ENCODE measurements at places on chromosomes 1 and 21.

- no peak for DNase-seq
These were observed 248.2 kb downstream of the MATN1 start for GRCh38 chr1:30475201-30475600.

DNA sequence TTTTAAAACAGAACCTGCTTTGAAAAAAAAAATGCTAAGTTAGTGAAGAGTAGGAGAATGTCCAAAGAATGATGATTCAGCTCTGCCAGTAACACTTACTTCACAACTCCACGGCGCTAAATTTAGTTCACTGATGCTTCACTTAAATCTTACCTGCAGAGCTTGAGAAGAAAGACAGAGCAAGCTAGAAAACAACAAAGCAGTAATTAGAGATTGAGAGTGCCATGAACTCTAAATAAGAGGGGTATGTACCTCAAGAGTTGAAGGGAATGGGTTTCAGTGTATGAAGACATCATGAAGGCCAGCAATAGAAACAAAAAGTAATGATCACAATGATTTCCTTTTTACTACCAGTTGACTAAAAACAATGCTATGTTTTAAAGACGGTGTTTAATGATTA, 32.8 kb downstream of the EPRS1 start:
- DNase-seq, result peak; percentile 9

DNA sequence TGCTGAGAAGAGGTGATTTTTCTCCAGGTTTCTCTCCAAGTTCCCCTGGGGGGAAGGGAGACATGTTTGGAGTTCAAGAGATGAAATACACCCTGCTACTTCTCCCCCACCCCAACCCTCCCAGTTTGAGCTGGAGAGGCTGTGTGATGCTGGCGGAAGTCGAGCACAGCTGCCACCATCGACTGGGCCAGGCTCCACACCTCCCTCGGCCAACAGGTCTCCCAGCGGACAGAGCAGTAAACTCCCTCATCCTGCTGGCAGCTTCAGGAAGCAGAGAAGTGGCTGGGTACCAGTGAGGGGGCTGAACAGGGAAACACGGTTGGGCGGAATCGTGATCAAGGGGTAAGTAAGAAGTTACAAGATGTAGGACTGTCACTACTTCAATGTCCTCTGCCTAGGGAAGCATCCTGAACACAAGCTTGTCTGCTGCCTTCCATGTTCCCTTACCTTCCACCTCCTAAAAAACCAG, 6.6 kb upstream of the NHLH1 start:
- DNase-seq, result no peak

DNA sequence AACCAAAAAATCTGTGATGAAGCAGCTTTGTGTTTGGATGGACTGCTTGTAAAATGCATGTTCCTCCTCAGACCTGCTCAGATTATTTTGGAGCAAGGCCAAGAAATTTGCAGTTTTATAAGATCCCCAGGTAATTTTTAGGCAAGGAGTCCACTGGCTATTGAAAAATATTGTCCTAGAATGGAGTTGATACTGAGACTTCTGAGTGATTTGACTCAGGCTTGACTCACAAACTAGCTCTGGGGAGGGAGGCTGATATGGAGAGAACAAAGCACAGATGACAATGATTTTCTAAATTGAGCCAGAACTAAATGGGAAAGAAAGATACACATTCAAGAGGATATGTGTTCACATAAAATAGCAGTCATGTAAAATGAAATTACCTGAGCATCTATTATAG, 36.7 kb downstream of the AGL start:
- no peak for DNase-seq

- no peak for DNase-seq
These were observed 26.4 kb downstream of the LRRC8D start for GRCh38 chr1:89847191-89847729.

DNA sequence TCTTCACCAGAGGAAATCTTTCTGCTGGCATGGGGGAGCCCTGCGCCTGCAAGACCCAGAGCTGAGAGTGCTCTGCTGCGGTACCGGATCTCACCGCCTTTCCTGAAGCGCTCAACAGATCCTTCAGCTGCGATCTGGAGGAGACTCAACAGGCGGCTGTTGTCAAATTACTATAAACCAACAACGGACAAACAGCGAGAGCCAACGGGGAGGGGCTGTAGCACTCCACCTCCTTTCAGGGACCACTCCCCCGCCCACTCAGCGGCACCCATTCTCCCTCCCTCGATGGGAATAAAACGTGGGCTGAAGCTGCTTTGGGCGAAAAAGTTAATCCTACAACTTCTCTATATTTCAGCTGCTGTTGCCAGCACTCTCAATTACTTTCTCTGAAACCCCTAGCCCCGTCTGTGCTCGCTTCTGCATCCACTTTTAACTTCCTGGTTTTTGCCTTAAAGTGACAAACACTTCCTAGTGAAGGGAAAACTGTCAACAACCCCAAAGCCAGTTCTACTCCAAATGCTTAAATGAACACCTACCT, at the start of gene FMO5:
FMO5 (minus strand) TSS at position 147 of the 538 bp plus-strand sequence. CDS start 310 bp downstream, outside the sequence.
- DNase-seq, result peak; percentile 59

DNA sequence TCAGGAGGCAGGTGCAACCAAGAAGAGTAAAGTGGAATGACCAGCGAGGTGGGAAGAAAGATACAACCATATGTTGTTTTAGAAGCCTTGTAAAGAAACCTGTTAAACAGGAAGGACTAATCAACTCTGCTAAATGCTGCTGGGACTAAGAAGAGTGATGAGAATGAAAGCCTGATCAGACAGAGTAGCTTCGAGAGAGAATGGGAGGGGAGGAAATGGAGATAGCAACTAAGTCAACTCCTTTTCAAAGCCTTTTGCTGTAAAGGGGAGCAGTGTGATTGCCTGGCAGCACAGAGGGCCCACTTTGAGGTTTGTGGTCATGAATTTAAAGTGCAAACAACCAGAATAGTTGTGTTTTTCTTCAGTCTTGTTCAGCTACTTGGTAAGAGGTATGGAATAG, 31.4 kb downstream of the SLC30A7 start:
- no peak for DNase-seq

- DNase-seq, result no peak
These were observed 46.6 kb downstream of the TRMT1L start for GRCh38 chr1:185110145-185110544.

DNA sequence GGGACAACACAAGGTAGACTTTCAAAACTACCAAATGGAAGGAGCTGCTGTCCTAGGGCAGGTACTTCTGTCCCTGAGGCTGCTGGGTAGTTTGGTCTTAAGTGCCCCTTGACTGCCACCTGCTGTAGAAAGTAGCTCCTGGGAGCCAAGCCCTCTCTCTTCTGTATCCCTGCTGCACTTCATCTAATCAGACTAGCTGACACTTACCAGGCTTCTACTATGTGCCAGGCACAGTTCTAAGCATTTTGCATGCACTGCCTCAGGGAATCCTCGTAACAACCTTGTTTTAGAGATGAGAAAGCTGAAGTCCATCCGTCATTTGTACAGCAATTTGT, 15.9 kb upstream of the SRSF4 start:
- DNase-seq, result peak; percentile 51

GRCh38 chr1:224378855-224379631, 22.4 kb downstream of the CNIH4 start:
- DNase-seq, result no peak

GRCh38 chr21:14581902-14582457, 35.9 kb upstream of the SAMSN1 start:
- DNase-seq, result no peak

DNA sequence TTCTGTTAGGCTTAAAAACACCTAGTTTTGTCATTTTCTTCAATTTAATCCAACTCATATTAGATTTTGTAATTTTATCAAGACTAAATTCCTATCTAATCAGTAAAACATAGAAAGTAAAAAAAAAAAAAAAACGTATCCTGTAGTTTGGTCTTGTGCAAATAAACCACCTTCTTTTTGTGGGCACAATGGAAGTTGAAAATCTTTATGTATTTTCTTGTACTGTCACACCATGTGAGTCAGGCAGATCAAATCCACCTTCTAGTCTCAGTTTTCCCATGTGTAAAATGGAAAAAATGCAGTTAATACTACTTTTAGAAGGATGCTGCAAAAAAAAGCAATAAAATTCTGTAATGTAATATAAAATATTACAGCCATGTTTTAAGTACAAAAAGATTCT, 129.8 kb downstream of the CYYR1 start:
- no peak for DNase-seq

GRCh38 chr1:229714306-229714705, 88.3 kb downstream of the URB2 start:
- no peak for DNase-seq

GRCh38 chr1:15311880-15312279, 64.9 kb downstream of the FHAD1 start:
- no peak for DNase-seq

DNA sequence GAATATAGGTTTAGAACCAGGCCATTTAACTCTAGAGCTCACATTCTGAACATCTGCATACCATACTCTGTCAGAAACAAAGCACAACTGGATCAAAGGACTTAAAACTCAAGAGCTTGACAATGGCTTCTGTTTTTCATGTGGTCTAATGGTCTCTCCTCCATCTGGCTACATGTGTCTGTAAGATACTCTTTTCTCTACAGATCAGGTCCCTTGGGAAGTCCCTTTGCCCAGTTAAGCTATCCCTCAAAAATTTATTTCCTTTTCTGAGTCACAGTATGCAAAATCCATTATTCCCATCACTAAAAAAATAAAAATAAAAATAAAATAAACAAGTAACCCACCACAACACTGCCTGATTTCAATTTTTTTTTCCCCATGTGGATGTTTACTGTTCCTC, 357.0 kb upstream of the PRMT6 start:
- DNase-seq, result no peak

GRCh38 chr1:201559679-201560162, 20.8 kb downstream of the NAV1 start:
- DNase-seq, result peak; percentile 82

DNA sequence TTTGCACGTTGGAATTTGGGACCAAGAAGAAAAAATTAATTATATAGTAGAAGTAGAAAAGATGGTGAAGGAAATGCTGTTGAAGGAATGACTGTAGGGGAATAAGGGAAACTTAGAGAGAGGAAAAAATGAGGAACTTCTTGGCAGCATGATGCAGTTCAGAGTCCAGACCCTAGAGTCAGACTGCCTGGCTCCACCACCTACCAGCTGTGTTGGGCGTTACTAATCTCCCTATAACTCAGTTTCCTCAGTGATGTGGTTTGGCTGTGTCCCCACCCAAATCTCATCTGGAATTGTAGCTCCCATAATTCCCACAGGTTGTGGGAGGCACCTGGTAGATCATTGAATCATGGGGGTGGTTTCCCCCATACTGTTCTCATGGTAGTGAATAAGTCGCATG, 1.3 kb upstream of the SELP start:
- no peak for DNase-seq

DNA sequence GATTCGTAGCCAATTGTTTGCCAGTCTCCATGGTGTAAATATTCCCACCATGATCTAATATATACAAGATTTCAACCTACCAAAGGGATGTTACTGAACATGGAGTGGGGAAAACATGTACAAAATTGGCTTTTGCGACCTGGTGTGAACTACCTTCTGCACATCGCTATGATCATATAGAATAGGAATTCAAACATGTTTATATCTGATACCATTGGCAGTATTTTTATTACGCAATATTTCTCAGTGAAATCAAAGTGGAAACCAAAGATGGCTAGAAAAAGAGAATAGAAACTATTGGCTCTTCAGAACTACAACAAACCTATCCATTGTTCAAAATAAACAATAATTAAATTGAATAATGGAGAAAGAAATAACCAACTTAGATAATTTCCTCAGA, 285.1 kb downstream of the TPR start:
- no peak for DNase-seq

- peak; percentile 76 for DNase-seq
These were observed 61.4 kb upstream of the DIRAS3 start for GRCh38 chr1:68111519-68112436.

DNA sequence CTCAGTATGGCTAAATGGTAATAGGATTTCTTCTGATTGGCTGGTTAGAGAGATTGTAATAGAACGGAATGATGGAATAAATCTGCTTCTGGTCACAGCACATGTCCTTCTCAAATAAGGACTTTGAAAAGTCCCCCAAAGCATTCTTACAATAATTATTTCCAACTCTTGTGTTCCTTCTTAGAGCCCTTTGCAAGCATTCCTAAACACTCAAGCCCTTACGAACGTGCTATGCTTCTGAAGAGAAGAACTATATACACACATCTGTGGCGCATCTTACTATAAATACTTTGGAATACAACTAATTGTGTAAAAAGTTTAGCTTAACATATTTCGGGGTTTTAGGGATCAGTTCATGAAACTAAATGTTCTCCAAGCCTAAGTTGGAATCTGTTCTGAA, 25.6 kb downstream of the CLIC4 start:
- no peak for DNase-seq

DNA sequence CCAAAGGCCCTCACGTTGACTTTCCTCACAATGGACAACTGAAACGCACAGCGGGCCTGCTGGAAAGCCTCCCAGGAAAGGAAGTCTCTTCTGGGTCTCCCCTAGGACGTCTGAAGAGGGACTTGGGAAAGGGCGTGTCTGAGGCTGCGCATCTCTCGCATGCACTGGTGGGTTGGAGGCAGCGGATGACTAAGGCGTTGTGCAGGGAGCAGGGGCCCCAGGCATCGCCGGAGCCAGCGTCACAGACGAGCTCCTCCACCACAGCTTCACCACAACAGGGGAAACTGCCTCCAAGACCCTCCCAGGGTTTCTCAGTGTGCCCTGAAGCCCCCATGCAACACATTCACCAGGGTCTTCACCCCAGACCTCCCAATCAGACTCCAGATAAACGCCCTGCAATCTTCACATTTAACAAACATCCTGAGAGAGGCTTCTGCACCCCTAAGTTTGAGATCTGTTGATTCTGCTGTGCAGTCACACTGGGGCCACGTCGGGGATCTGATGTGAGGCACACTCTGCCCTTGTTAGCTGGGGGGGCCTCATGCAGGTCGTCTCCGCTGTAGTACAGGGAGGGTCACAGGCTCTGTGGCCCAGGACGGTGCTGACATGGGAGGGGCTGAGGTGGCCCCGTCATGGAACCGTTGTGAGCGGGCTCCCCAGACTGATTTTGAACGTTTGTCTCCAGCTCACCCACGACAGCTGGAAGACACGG, 7.0 kb upstream of the TFF1 start:
- no peak for DNase-seq

GRCh38 chr21:42037516-42037915, 27.4 kb upstream of the ZBTB21 start:
- DNase-seq, result no peak

Measured in ACHN (cell line).